Memory B cell (primary cell): ENCODE measurements at places on chromosomes 7 and 10.

DNA sequence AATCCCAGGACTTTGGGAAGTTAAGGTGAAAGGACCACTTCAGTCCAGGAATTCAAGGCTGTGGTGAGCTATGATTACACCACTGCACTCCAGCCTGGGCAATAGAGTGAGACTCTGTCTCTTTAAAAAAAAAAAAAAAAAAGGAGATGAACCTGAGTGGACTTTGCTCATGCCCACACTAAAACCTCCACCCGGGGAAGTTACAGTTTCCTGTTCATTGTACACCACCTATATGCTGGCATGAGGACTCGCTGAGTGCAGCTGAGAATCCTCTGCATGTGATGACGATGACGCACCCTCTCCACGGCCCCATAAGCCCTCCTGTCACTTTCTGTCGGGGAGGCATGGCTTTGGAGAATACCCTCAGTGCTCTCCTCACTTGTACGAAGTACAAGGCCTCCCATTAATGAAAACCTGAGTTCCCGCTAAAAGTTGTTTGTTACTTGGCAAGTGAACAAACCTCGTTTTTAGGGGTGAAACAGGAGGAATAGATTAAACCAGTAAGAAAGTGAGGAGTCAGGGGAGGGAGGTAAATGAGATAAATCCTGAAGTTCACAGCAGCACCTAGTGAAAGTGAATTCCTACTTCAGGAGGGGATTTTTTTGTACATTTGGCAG, 15.9 kb downstream of the TMEM176B start:
- peaks cover 15% of the 10 kb centered on the region for H3K4me1 ChIP-seq
- no peak overlapping the region for H3K27ac ChIP-seq
- DNase-seq: no peak
- no peak overlapping the region for H3K4me3 ChIP-seq

GRCh38 chr7:150831851-150832250, 20.5 kb upstream of the AOC1 start:
- H3K27me3 ChIP-seq: peaks cover 17% of the 10 kb centered on the region
- no peaks in the 10 kb centered on the region for H3K36me3 ChIP-seq
- no peaks in the 10 kb centered on the region for H3K4me1 ChIP-seq
- H3K4me3 ChIP-seq: no peak overlapping the region
- H3K27ac ChIP-seq: no peak overlapping the region

GRCh38 chr10:59896191-59896590, 10.2 kb downstream of the CCDC6 start:
- peaks cover 67% of the 10 kb centered on the region for H3K4me1 ChIP-seq
- H3K4me3 ChIP-seq: no peak overlapping the region
- H3K27ac ChIP-seq: no peak overlapping the region
- DNase-seq: no peak
- no peaks in the 10 kb centered on the region for H3K27me3 ChIP-seq

GRCh38 chr7:135990258-135990657, 13.1 kb upstream of the MTPN start:
- DNase-seq: no peak
- H3K4me1 ChIP-seq: peaks cover 26% of the 10 kb centered on the region
- no peaks in the 10 kb centered on the region for H3K36me3 ChIP-seq
- H3K27me3 ChIP-seq: no peaks in the 10 kb centered on the region
- no peak overlapping the region for H3K4me3 ChIP-seq
- peak overlapping the region; percentile 38 for H3K27ac ChIP-seq

GRCh38 chr10:59757966-59758365, 4.7 kb upstream of the MRLN start:
- no peaks in the 10 kb centered on the region for H3K36me3 ChIP-seq
- no peak overlapping the region for H3K27ac ChIP-seq
- no peak for DNase-seq
- H3K4me1 ChIP-seq: no peaks in the 10 kb centered on the region
- H3K27me3 ChIP-seq: peaks cover 2% of the 10 kb centered on the region
- H3K4me3 ChIP-seq: no peak overlapping the region

- H3K36me3 ChIP-seq: no peaks in the 10 kb centered on the region
- H3K4me1 ChIP-seq: no peaks in the 10 kb centered on the region
- H3K4me3 ChIP-seq: no peak overlapping the region
- H3K27ac ChIP-seq: no peak overlapping the region
These were observed 471.9 kb upstream of the CELF2 start for GRCh38 chr10:10545771-10546170.

DNA sequence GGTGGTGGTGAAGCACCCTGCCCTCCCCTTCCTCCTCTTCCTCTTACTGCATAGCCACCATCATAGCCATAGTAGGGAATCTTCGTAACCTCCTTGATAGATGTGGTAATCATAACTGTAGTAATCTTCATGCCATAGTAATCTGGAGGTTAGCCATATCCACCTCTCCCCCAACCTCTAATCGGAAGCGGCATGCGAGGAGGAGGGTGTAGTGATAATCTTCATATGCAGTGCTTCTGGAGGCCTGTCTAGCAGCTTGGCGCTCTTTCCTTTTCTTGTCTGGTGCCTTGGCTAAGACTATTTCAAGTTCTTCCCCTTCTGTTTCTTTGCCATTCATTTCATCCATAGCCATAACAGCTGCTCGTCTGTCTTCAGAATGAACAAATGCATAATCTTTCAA, 90.9 kb downstream of the MLLT10 start:
- H3K4me1 ChIP-seq: peaks cover 6% of the 10 kb centered on the region
- H3K4me3 ChIP-seq: no peak overlapping the region
- H3K36me3 ChIP-seq: peaks cover 33% of the 10 kb centered on the region
- no peak for DNase-seq
- no peak overlapping the region for H3K27ac ChIP-seq
- no peaks in the 10 kb centered on the region for H3K27me3 ChIP-seq

DNA sequence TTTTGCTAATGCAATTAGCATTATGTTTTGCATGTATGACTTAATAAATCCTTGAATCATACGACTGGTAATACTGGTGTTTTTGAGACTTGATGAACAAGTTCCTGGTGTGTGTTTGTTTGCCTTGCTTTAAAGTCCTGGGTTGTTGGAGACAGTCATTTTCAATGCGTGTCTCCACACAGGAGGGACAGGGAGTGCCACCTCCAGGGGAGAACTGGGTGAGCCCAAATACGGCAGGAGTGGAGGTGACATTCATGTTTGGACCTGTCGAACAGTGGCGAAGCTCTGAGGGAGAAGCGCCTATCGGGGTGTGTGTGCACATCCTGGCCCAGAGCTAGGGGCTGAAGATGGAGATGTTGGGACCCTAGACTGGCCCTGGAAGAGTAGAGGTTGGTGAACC, 43.8 kb downstream of the DAGLB start:
- H3K36me3 ChIP-seq: peaks cover 33% of the 10 kb centered on the region
- DNase-seq: no peak
- H3K27me3 ChIP-seq: no peaks in the 10 kb centered on the region
- no peaks in the 10 kb centered on the region for H3K4me1 ChIP-seq
- H3K27ac ChIP-seq: peak overlapping the region; percentile 29

GRCh38 chr7:33904681-33905388, 504 bp upstream of the BMPER start:
- no peaks in the 10 kb centered on the region for H3K36me3 ChIP-seq
- DNase-seq: peak; percentile 22
- H3K4me1 ChIP-seq: peaks cover 2% of the 10 kb centered on the region
- peaks cover 19% of the 10 kb centered on the region for H3K27me3 ChIP-seq

DNA sequence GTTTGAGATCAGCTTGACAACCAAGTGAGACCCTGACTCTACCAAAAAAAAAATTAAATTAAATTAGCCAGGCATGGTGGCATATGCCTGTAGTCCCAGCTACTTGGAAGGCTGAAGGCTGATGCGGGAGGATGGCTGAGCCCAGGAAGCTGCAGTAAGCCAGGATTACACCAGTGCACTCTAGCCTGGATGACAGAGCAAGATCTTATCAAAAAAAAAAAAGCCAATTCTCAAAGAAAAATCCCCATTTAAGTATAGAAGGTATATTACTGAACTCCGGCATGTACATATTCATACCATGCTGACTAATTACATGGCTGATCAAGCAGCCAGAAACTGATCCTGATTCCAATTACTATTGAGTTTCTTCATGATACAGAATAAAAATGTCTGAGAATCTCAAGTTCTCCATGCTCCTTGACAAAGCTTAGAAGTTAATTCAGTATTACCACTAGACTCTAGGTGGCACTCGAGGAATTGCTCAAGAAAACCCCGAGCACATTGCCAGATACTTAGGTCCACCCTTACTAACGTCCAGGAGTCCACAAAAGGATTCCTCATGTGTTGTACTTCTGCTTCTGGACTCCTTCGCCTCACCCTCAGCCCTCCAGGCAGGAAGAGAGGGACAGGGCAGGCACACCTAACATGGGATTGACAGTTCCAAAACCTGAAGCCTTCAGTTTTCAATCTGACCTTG, 148.9 kb downstream of the PARD3 start:
- H3K4me3 ChIP-seq: no peak overlapping the region
- H3K36me3 ChIP-seq: no peaks in the 10 kb centered on the region
- H3K4me1 ChIP-seq: no peaks in the 10 kb centered on the region
- DNase-seq: no peak
- H3K27ac ChIP-seq: no peak overlapping the region

- H3K27me3 ChIP-seq: peaks cover 2% of the 10 kb centered on the region
- H3K4me1 ChIP-seq: peaks cover 11% of the 10 kb centered on the region
- no peak overlapping the region for H3K27ac ChIP-seq
- H3K36me3 ChIP-seq: no peaks in the 10 kb centered on the region
These were observed 11.5 kb downstream of the PILRA start for GRCh38 chr7:100384628-100385294.

DNA sequence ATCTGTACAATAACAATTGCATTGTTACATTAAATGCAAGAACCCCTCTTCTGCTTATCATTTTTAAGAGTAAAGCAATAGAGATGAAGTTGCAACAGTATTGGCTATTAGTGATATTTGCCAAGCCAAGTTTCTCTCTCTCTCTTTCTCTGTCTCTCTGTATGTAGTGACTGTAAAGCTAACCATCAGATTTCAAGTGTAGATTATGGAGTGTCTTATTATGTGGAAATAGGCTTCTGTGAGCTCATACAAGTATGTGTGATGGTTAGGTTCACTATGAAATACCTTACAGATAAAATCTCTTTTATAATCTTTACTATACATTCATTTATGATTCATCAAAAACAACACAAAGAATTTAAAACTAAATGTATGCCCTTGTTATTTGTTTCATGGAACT, 28.6 kb upstream of the NRP1 start:
- H3K27ac ChIP-seq: no peak overlapping the region
- H3K36me3 ChIP-seq: peaks cover 2% of the 10 kb centered on the region
- H3K4me1 ChIP-seq: no peaks in the 10 kb centered on the region
- H3K4me3 ChIP-seq: no peak overlapping the region

- no peaks in the 10 kb centered on the region for H3K27me3 ChIP-seq
- H3K27ac ChIP-seq: peak overlapping the region; percentile 97
- peaks cover 11% of the 10 kb centered on the region for H3K4me1 ChIP-seq
These were observed 735 bp downstream of the ZNF394 start for GRCh38 chr7:99499371-99499720.

DNA sequence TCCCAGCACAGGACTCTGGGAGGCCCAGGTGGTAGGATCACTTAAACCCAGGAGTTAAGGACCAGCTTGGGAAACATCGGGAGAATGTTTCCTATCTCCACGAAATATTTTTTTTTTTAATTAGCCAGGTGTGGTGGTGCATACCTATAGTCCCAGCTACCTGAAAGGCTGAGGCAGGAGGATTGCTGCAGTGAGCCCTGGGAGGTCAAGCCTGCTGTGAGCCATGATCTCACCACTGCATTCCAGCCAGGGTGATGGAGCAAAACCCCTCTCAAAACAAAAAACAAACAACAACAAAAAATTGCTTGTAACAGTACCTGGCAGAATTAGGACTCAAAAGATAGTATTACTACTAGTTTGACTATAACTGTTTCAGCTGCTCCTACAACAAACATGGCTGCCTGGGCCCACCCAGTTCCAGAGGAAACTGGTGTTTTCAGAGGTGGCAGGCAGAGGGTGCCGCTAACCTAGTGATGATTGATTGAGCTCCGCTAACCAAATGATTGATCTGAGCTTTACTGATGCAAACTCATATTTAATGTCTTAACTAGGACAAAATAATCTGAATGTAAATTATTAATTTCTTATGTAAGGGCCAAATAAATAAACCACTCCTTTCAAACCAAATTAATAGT, 57.0 kb downstream of the AP3M1 start:
- peaks cover 45% of the 10 kb centered on the region for H3K36me3 ChIP-seq
- H3K4me3 ChIP-seq: no peak overlapping the region
- DNase-seq: no peak
